ENCODE measurements at places on chromosomes 16 and 17. TPM values are rescaled to one million over a fixed set of nuclear protein-coding genes. Genes with fewer than 3 reads are reported as not detected.

The CACNA1G gene
- total RNA-seq, result 1.1 TPM

The SHCBP1 gene
- 18.7 TPM for total RNA-seq

The RHBDF1 gene
- 46.5 TPM for total RNA-seq

The HBA2 gene
- total RNA-seq, result not detected

The NUPR1 gene
- total RNA-seq, result not detected

All from neural crest cell (in vitro differentiated cells).